Inflammatory macrophage treated with lipopolysaccharide for 4 hours (primary cell): ENCODE measurements at places on chromosomes 1 and 21.
A peak's percentile ranks its signal among the peaks of the same experiment; 100 is the strongest.

DNA sequence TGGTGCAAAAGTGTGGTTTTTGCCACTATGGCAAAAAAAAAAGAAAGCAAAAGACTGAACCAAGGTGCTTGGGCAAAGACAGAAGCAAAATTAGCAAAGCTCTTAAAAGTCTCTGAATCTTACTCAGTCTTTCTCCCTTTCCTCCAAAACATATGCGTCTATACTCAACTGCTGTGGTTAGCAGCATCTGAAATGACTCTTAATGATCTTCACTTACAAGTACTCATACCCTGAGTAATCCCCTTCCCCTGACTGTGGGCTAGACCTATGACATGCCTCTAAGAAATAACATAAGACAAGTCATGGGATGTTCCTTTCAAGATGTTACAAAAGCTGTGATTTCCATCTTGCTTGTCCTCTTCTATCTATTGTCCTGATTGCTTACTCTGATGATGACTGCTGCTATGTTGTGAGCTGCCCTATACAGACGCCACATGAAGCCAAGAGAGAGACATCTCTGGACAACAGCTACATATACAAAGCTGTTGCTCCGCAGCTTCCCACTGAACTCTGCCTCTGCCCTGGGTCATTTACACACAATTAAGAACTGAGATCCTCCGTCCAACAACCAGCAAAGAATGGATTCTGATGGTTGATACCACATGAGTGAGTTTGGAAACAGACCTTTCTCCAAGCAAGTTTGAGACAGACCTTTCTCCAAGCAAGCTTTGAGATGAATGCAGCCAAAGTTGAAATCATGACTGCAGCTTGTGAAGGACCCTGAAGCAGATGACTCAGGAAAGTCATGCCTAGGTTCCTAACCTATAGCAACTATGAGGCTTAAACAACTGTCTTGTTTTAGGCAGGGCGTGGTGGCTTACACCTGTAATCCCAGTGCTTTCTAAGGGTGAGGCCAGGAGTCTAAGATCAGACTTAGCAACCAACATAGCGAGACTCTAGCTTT is 55.2 kb downstream of the PUM1 start:
- peak; percentile 60 for DNase-seq

GRCh38 chr21:31489014-31489413 is 145.0 kb upstream of the TIAM1 start:
- DNase-seq = no peak

- no peak for DNase-seq
These were observed 33.2 kb upstream of the PDE4B start for GRCh38 chr1:65759516-65759915.

DNA sequence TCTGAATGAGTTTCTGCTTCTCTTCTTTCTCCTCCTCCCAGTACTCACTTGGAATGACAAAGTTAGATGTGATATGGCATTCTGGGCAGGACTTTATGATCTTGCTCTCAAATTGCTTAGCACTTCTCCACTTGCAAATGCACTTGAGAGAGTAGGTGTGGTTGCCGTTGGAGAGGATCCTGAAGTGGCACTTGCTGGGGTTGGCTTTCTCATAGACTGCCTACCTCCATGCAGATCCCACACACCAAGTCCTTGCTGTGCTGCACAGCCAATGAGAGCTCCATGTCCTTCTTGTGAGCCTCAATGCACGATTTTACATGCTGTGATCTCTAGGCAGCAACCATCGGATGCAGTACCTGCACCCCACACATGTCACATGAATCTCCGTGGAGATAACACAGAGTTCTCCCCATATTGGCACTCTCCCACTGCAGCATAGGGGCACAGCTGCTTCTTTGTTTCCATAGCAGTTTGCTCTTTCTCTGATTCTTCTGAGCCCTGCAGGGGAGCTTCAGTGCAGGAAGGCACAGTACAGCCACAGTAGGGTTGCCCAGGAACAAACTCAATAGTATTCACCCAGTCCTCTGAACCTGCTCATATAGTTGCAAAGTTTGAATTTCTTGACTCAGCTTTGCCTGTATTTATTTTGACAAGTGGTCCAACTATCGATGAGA is 45.2 kb downstream of the ZNF691 start:
- DNase-seq = no peak

DNA sequence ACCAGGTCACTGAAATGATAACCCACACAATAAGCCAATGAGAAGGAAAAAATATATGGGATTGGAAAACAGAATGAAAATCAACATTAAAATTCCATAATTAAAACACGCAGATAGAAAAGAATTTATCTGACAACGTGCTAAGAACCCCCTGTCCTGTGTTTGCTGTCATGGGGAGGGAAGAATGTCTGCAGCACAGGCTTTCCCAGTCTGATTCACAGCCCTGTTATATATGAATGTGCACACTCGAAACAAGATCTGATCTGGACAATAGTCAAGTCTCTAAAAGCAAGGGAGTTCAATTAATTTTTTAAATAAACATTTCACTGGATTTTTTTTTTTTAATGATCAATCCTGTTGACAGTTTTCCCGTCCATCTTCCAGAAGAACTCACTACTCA is 220.0 kb downstream of the RERE start:
- no peak for DNase-seq

DNA sequence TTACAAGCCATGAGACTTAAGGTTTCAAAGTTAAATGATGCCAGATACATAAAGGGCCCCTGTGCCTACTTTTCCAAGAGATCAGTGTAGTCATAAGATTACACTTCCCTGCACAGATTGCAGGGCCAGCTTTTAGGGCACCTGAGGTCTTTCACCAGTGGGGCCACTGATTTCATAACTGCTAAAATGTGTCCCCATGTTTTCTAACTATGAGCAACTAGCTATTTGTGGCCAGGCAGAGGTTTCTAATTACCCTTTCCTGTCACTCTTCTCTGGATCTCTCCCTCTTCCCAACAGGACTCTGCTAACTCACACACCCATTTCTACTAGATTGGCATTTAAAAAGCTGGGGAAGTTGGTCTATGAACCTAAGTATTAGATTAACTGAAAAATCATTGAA is 207.1 kb upstream of the SGIP1 start:
- no peak for DNase-seq

DNA sequence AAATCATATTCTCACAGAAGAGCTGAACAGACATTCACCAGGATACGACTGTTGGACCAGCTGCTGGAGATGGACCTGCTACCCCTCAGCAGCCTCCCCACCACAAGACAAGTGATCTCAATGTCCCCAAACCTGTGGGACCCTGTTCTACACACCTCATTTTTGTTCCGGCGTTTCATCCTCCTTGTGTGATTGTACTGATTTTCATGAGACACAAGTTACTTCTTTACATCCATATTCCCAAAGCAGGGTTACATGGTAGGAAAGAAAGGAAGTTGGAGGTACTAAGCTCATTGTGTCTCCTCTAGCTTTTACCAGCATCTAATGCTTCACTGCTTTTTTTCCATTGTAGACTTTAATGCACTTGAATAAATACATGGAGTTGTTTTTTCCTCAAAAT is 8.7 kb downstream of the ADAMTS1 start:
- DNase-seq = no peak

- peak; percentile 49 for DNase-seq
These were observed 33.1 kb upstream of the ZNF644 start for GRCh38 chr1:91054780-91055481.

GRCh38 chr1:236861560-236862218 is 66.6 kb downstream of the MTR start:
- no peak for DNase-seq

DNA sequence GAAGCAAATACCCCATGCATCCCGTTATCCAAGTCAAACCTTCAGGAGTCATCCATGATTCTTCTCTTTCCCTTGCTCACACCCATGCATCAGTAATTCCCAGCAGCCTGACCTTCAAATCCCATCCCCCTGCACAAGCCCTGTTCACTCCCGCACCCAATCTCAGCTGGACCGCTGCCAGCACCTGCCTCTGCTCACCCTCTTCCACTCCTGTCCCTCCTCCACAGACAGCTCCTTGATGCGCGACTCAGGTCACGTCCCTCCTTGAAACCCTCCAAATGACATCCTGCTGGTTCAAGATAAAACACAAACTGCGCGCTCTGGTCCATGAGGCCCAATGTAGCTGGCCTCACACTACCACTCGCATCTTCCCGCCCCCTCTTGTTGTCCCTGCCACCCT is 43.4 kb upstream of the MPZL1 start:
- DNase-seq = no peak

DNA sequence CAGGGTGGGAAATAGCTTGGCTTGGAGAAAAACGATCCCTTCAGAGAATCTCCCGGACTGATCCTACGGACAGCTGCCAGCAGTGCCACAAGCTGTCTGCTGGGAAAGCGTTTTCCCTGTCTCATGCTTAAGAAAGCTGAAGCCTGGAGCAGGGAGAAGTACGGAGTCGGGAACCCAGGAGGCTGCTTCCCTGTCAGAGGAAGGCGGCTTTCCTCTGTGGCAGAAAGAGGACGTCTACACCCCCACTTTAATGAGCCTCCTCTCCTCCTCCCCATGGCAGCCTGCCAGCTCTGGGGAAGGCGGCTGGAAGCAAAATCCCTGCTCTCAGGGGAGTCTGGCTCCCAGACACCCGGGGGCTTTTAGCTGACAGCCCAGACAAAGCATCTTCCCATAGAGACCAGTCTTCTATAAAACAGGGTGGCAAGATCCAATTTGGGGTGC is 7.3 kb downstream of the KIF21B start:
- DNase-seq = no peak

GRCh38 chr1:246567646-246568235 is 1.5 kb downstream of the CNST start:
- DNase-seq = no peak

DNA sequence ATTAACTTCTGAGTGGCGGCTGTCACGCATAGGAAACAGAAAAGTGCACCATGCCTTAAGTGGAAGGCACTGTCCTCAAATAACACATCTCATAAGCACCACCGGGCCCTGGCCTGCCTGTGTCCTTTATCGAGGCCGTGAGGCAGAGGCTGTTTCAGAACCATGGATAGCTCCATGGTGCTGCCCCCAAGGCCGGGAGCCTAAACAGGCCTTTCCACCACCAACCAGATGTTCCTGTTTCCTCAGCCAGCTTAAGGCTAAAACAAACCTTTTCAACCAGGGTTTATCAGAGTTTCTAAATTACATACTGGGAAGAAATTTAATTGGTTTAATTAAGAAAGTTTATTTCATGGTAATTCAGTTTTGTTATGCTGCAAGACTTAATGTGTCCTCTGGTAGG is 114.4 kb downstream of the DMRTA2 start:
- DNase-seq = no peak

- no peak for DNase-seq
These were observed 60.3 kb downstream of the GALNT2 start for GRCh38 chr1:230127105-230128054.

GRCh38 chr1:229841230-229841629 is 215.2 kb downstream of the URB2 start:
- peak; percentile 83 for DNase-seq

DNA sequence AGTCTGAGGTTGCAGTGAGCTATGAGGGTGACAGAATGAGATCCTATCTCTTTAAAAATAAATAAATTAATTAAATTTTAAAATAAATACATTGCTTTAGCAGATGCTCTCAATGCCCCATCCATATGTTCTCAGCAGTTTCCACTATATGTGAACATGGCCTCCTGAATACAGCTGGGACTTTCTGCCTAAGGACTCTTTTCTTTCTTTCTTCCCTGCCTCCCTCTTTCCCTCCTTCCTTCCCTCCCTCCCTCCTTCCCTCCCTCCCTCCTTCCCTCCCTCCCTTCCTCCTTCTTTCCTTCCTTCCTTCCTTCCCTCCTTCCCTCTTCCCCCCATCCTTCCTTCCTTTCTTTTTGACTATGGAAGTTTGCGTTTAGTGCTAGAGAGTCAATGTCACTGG is 10.2 kb upstream of the GRIK1 start:
- DNase-seq = no peak

- no peak for DNase-seq
These were observed 42.0 kb downstream of the VPS26C start for GRCh38 chr21:37224861-37225839.

DNA sequence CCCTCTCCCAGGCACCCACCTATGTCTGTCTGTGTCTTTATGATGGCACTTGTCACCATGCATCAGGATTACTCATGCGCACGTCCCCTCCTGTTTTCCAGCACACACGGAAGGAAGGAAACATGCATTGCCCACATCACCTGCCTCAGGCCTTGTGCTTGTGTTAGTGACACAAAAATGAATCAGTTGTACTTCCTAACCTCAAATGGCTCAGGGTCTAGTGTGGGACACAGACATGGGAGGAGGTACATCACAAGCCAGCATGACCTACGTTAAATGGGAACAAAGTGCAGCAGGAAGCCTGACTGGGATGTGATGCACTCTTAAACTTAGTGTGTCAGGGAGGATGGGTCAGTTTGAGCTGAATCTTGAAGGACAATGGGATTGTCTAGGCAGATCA is 126.7 kb downstream of the TRABD2B start:
- no peak for DNase-seq

GRCh38 chr21:39263372-39263771 is 50.1 kb downstream of the BRWD1 start:
- DNase-seq = peak; percentile 31
